CD4-positive, CD25-positive, alpha-beta regulatory T cell (primary cell): ENCODE measurements at places on chromosomes 1 and 21. TPM values are rescaled to one million over a fixed set of nuclear protein-coding genes. Genes with fewer than 3 reads are reported as not detected.

DNA sequence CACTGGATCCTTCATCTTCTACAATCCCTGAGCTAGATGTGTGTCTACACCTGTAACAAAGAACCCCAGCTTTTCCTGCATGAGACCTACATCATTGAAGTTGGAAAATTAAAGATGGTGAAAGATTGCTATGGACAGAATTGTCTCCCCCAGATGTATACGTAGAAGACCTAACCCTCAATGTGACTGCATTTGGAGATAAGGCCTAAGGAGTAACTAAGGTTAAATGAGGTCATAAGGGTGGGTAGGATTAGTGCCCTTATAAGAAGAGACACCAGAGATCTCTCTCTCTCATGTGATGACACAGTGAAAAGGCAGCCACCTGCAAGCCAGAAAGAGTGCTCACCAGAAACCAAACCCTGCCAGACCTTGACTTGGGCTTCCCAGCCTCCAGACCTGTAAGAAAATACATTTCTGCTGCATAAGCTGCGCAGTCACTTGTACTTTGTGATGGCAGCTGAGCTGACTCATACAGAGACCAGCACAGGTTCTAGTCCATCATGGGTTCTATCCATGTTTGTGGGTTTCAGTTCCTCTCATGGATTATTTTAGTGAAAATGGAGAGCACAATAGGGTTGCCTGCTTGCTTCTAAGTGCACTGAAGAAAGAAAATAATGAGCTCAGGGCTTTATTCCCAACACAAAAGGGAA is 180.8 kb downstream of the TPR start:
- no peaks in the 10 kb centered on the region for H3K36me3 ChIP-seq
- no peak overlapping the region for H3K27ac ChIP-seq
- no peaks in the 10 kb centered on the region for H3K4me1 ChIP-seq

GRCh38 chr1:14987829-14988603 is 165.5 kb upstream of the TMEM51 start:
- H3K36me3 ChIP-seq: no peaks in the 10 kb centered on the region
- no peaks in the 10 kb centered on the region for H3K27me3 ChIP-seq
- H3K4me1 ChIP-seq: no peaks in the 10 kb centered on the region
- no peak for DNase-seq

GRCh38 chr1:37883671-37884070 is 24.3 kb upstream of the MTF1 start:
- no peaks in the 10 kb centered on the region for H3K27me3 ChIP-seq
- peaks cover 72% of the 10 kb centered on the region for H3K36me3 ChIP-seq
- H3K4me3 ChIP-seq: peak overlapping the region; percentile 76
- H3K27ac ChIP-seq: peak overlapping the region; percentile 30
- DNase-seq: no peak

GRCh38 chr1:10662824-10663677 is 133.4 kb downstream of the CASZ1 start:
- H3K4me3 ChIP-seq: no peak overlapping the region
- H3K36me3 ChIP-seq: no peaks in the 10 kb centered on the region

- peaks cover 6% of the 10 kb centered on the region for H3K36me3 ChIP-seq
- no peaks in the 10 kb centered on the region for H3K27me3 ChIP-seq
- no peak overlapping the region for H3K4me3 ChIP-seq
- peaks cover 4% of the 10 kb centered on the region for H3K4me1 ChIP-seq
Measured at GRCh38 chr1:107776900-107777663, 187.9 kb downstream of the VAV3 start.

- H3K27me3 ChIP-seq: no peaks in the 10 kb centered on the region
- no peak for DNase-seq
- no peaks in the 10 kb centered on the region for H3K36me3 ChIP-seq
- H3K4me3 ChIP-seq: no peak overlapping the region
- no peak overlapping the region for H3K27ac ChIP-seq
Measured at GRCh38 chr21:38159355-38159754, 97.4 kb upstream of the KCNJ15 start.

DNA sequence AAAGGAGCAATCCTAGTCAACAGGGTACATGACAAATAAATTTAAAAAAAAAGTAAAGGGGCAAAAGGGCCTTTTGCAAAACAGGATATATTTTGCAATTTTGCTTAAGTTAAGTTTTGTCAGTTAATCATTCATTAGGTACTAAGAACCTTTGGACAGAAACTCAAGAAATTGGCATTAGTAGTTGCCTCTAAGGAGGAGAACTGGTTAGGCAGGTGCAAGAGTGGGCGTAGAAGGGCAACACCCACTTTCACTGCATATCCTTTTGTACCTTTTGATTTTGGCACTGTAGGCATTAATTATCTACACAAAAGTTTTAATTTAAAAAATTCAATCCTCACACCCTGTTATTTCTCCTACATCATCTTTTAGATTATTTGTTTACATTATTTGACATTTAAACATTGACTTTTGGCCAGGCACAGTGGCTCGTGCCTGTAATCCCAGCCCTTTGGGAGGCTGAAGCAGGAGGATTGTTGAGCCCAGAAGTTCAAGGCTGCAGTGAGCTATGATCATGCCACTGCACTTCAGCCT is 4.3 kb downstream of the DDAH1 start:
- no peak overlapping the region for H3K27ac ChIP-seq
- DNase-seq: no peak
- H3K27me3 ChIP-seq: peaks cover 17% of the 10 kb centered on the region
- H3K36me3 ChIP-seq: no peaks in the 10 kb centered on the region

- no peak overlapping the region for H3K4me3 ChIP-seq
- no peak overlapping the region for H3K27ac ChIP-seq
- H3K27me3 ChIP-seq: no peaks in the 10 kb centered on the region
Measured at GRCh38 chr1:58447886-58448285, 98.6 kb downstream of the OMA1 start.

GRCh38 chr1:109895720-109896504 is 14.7 kb upstream of the CSF1 start:
- no peak for DNase-seq
- H3K4me3 ChIP-seq: no peak overlapping the region
- H3K27ac ChIP-seq: no peak overlapping the region

DNA sequence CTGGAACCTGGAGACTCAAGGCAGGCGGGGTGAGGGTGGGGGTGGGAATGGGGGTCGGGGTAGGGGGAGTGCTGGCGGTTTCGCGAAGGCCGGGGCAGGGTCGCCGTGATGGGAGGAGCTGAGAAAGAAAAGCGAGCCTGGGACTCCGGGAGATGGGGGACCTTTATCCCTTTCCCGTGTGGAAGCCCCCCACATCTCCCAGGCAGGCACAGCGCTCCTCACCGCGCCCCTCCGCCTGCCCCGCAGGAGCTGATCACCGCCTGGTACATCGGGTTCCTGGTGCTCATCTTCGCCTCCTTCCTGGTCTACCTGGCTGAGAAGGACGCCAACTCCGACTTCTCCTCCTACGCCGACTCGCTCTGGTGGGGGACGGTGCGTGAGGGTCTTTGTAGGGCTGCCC is 35.5 kb downstream of the KCNQ4 start:
- H3K4me1 ChIP-seq: peaks cover 14% of the 10 kb centered on the region
- H3K27me3 ChIP-seq: no peaks in the 10 kb centered on the region
- no peak for DNase-seq
- H3K27ac ChIP-seq: no peak overlapping the region

GRCh38 chr1:158830904-158831507 is at the start of gene MNDA:
Gene MNDA (plus strand): TSS chr1:158831351. CDS start chr1:158842154, 10,803 bp downstream.
- H3K36me3 ChIP-seq: no peaks in the 10 kb centered on the region
- no peaks in the 10 kb centered on the region for H3K4me1 ChIP-seq
- H3K27me3 ChIP-seq: no peaks in the 10 kb centered on the region
- no peak within 1 kb of the TSS for H3K4me3 ChIP-seq

- no peak overlapping the region for H3K4me3 ChIP-seq
- H3K36me3 ChIP-seq: no peaks in the 10 kb centered on the region
- no peaks in the 10 kb centered on the region for H3K27me3 ChIP-seq
- no peak overlapping the region for H3K27ac ChIP-seq
Measured at GRCh38 chr1:84669831-84670230, 20.4 kb downstream of the SSX2IP start.

DNA sequence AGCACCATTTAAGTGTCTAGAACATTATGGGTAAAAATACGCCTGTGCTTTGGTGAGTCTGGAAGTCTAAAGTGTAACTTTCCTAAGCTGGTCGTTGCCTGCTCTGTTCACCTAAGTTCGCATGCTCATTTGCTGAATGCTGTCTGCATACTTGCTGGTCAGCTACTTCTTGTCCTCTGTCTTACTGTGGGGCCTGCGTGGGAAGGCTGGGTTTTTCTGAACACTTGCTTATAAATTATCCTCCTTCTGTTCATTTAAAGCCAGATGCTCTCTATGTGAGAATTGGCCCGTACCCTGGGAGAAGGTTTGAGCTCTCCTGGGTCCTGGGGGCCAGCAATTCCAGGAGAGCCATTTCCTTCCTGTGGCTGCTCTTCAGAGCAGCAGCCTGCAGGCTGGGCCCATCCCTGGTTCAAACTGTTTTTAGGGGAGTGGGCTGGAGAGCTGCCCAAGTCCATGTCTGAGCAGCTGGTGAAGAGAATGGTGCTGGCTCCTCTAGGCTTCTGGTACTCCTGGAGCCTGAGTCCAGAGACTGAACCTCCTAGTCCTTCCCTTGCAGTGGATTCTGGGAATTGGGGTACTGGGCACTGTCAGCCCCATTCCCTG is 75.7 kb downstream of the GALNT2 start:
- H3K27me3 ChIP-seq: no peaks in the 10 kb centered on the region
- H3K27ac ChIP-seq: no peak overlapping the region
- no peak for DNase-seq
- no peaks in the 10 kb centered on the region for H3K36me3 ChIP-seq
- H3K4me3 ChIP-seq: no peak overlapping the region

SELP gene
- 12.1 TPM for total RNA-seq

SLC16A4 gene
- not detected for total RNA-seq

GPR25 gene
- total RNA-seq: 1.2 TPM

TARS2 gene
- total RNA-seq: 34.0 TPM

NDC1 gene
- 4.9 TPM for total RNA-seq

NFASC gene
- not detected for total RNA-seq
